ENCODE measurements at places on chromosomes 5 and 9.

- DNase-seq, result no peak
Observed at GRCh38 chr5:86536396-86536795, 81.3 kb upstream of the COX7C start.

- DNase-seq, result no peak
Observed at GRCh38 chr9:125890826-125891225, 143.7 kb downstream of the PBX3 start.

DNA sequence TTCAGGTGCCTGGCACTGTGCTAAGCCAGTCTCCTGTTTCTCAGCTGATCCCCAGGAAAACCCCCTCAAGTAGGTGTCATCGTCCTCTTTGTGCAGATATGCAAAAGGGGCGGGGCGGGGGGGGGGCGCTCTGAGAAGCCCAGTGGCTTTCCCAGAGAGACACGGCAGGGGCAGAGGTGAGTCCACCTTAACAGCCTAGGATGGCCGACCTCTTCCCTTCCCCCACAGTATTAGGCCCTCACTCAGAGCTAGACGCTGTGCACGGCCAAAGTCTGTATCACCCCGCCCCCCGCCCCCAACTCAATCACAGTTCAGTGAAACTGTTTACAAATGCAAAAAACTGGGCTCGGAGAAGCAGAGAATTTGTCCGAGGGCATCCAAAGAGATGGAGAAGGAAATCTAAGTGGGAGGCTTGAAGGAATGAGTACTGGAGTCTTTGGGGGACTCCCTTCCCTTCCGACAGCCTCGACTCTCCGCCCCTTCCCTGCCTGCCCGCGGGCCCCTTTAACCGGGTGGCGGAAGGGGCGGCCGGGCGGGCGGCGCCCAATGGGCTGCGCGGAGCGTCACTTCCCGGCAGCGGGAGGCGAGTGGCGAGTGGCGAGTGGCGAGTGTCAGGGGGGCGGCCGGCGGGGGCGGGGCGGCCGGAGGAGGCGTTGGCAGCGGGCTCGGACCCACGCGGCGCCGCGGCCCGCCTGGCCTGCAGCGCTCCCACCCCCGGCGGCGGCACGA is at the start of gene ERGIC1:
TSS of gene ERGIC1 (plus strand) at position 566 of the 729 bp plus-strand sequence. CDS start at position 729, 163 bp downstream.
- no peak for DNase-seq

GRCh38 chr5:87404359-87404758 is 8.4 kb downstream of the CCNH start:
- DNase-seq, result no peak

GRCh38 chr5:88116396-88116795 is 152.2 kb downstream of the TMEM161B start:
- DNase-seq, result no peak

DNA sequence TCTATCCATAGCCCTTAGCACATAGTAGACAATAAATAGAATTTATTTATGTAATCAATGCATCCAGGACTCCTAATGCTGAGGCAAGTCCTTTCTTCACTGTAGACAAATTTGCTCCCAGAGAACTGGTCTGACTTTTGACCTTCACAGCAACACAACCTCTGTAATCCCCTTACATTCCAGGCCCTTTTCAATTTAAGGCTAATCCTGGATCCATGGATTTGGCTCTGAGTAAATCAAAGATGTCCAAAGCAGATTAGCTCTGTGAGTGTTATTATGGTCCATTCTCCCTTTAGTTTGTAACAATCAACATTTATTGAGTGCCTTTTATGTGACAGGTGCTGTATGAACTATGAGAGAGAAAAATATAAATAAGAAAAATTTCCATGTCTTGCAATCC is 27.4 kb upstream of the TMC1 start:
- DNase-seq, result no peak

DNA sequence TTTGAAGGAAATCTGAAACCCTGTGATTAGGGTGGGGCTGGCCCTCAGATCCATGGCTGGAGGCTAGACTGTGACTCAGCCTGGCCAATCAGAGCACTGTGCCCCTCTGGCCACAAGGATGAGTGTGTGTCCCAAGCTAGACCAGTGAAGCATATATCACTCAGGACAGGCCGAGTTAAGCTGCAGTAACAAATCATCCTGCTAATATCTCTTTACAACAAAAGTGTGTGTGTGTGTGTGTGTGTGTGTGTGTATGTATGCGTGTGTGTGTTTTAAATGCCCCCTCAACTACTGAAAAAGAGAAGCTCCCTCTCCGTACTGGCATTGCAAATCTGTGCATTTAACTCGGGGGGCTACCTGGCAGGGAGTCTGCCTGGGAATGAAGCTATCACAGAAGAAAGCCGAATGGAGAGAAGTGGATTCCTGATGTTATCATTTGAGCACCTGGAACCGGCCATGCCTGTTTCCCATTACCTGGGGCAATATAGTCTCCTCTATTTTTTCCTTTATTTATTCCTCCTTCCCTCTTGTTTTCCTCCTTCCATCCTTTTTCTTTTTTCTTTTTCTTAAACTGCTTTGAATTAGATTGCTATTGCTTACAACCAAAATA is 25.6 kb downstream of the STC2 start:
- no peak for DNase-seq

- no peak for DNase-seq
Observed at GRCh38 chr5:6710551-6711318, 2.5 kb upstream of the TENT4A start.

GRCh38 chr9:114335745-114336144 is 6.1 kb downstream of the ORM2 start:
- no peak for DNase-seq

DNA sequence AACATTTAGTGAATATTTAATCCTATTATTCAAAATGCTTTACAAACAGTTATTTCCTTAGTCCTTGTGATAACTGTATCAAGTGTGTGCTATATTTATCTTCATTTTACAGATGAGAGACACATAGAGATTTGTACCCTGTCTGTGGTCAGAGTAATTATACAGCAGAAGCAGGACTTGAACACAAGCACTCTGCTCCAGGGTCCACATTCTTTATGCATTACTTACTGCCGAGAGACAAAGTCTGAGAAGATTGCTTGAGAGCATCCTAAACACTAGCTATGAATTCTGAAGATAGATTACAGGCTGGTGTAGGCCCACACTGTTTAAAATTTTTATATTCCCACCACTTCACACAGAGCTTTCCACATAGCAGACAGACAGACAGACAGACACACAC is 926.1 kb upstream of the DMAC1 start:
- no peak for DNase-seq

GRCh38 chr9:137456061-137456863 is 2.9 kb downstream of the NSMF start:
- DNase-seq, result no peak

DNA sequence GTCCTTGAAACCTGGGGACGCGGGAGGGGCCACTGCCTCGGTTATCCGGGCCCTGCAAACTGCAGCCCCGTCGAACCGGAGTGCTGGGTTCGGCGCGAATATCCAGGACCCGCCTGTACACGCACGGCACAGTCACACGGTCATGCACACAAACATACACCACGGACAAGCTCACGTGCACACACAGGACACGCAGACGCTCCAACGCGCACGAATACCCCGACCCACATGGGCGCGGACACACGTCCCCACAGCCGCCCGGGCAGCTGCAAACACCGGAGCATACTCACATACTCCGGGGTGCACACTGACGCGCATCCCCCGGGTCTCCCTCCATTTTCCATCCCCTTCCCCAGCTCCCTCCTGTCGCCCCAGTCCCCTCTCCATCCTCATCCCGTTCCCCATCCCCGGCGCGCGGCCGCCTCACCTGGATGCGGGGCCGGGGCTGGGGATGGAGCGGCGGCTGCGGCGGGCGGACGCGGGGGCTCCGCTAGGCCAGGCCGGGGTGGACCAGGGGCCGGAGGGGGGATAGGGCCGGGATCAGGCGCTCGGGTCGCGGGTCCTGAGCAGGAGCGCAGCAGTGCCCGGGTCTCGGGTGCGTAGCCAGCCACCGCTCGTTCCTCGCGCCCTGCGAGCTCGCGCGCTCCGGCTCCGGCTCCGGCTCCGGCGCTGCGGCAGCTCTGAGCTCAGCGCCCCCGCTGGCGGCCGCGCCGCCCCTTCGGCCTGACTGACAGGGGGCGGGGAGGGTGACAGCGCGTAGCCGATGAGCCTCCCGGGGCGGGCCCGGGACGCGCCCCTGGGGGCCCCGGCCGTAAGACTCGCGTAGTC is at the start of the genes EIF4E1B and SNCB:
TSS of gene EIF4E1B (plus strand) at position 823 of the 828 bp plus-strand sequence. CDS start 12,113 bp downstream, outside the sequence.
TSS of gene SNCB (minus strand) at position 682 of the 828 bp plus-strand sequence. CDS start 880 bp downstream, outside the sequence.
- no peak for DNase-seq

All from omental fat pad (tissue), 4 donors.